ENCODE measurements at places on chromosomes 3 and 15.
A peak's percentile ranks its signal among the peaks of the same experiment; 100 is the strongest.

DNA sequence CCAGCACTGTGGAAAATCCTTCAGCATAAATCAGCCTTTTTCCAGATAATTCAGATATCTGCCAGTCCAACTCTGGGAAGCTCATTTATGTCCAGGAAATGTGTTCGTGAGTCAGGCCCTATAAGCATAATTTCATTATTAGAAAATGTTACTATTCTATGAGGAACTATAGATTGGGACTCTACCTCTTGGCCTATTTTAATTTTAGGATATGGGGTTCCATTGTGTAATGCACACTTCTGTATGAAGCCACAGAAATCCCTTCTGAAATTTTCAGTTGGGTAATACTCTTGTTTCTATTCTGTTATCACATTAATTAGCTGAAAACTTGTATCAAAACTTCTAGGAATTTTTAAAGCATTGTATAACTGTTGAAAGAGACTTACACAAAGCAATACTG, 43.9 kb upstream of the IL12A start:
- DNase-seq: no peak

DNA sequence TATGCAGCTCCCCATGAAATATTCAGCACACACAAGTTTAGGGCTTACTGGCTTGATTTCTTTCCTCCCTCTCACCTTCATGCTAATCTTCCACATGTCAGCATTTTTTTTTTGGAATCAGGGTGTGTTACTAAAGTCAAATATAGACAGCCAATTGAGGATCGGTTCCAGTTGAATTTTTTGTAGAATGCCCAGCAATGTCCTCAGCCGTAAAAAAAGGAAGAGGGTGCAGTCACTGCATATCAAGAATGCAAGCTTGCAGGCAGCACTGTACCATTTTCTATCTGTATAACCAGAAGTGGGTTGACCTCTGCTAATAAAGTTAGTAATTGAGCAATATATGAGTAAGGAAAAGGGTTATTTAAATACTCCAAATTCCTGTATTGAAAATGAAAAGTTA, 51.4 kb upstream of the CHMP2B start:
- DNase-seq: no peak

DNA sequence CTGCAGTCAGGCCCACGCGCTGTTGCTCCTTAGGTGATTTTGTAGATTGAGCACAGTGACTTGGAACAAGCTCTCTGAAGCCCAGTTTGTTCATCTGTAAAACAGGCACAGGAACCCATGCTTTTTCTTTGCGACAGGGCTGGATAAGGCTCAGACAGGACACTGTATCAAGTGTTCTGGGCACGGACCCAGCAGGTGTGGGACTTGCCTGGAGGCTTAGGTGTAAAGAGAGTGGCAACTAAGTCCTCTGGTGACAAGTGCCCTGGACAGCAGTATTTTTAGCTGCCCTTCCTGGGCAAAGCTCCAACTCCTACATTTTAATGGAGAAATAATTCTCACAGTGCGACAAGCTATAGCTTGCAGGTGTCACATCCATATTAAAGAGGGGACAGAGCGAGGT, 32.2 kb downstream of the CD276 start:
- DNase-seq: no peak

DNA sequence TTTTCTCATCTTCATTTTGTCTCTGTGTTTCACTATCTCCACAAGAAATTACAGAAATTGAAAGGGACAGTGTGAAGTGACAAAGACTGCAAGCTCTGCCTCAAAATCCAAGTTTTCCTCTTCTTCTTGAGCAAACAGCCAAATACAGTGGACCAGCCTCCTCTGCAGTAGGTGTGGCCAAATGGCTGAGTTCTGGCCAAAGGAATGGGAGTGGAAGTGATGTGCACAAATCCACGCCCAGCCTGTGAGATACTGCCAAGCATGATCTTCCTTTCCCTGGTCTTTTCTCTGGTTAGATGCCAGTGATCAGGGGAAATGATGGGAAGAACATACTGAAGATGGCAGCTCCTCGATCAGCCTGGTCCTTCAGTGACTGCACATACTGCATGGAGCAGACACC, 111.0 kb upstream of the CPNE4 start:
- DNase-seq: no peak

DNA sequence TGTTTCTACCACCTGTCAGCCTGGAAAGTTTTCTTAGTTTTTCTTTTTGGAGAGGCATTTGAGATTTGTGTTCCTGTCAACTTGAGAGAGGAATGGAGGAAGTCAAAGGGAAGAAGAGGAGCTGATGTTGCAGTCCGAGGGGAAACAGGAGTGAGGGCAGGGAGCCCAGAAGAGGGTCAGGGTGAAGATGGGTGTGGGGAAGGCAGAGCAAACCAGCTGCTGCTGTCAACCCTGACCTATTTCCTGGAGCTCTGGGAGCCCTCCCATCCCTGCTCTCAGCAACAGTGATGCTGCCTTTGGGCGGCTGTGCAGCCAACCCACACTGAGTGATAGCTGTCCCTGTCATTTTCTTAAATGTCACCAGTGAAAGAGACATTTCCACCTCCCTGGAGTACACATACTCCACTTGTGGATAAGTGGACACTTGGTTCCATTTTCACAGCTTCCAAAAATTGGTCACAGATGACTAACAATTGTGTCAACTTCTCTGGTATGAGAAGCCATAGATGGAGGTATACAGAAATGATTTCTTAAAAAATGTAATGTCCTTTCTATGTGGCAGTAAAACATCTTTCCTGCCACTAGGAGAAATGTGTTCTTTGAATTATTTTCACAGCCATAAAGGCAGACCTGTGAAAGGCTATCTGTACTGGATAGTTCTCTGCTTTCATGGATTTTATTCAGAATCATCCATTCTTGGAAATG, 556.3 kb upstream of the TBL1XR1 start:
- DNase-seq: no peak

- no peak for DNase-seq
These were observed 25.3 kb downstream of the NPTN start for GRCh38 chr15:73607843-73608242.

DNA sequence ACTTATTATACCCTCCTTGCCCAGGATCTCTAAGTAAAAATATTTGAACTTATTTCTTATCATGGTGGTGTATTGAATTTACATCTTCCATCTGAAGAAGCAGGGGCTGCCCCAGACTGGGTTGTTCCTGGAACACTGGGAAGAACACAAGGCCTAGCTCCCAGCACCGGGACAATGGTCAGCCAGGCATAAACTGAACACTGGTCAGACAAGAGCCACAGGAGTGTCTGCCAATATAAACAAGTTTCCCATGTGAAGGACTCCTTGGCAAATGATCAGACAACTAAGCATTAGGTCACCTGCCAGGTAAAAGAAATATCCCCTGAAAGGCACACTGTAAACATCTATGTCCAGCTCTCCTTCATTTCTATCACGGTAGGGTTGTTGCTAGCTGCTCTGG, 172.4 kb downstream of the ATP8B4 start:
- DNase-seq: no peak

DNA sequence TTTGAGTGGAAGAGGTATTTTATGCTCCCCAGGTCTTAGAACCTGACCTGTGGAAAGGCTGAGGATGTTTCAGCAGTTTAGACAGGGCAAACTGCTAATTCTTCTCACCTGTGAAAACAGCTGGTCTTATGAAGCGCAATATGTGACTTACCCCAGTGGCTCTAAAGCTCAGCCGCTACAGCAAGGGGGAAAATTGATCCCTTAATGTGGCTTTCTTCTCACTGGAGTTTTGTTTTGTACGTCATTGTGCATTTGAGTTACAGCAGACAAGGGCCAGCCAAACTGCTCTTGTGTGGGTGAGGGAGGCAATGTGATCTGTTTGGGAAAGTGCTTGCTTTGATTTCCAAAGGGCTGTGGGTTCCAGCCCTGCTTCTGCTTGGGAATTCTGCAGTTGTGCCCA, 293.4 kb upstream of the LRRFIP2 start:
- DNase-seq: no peak

DNA sequence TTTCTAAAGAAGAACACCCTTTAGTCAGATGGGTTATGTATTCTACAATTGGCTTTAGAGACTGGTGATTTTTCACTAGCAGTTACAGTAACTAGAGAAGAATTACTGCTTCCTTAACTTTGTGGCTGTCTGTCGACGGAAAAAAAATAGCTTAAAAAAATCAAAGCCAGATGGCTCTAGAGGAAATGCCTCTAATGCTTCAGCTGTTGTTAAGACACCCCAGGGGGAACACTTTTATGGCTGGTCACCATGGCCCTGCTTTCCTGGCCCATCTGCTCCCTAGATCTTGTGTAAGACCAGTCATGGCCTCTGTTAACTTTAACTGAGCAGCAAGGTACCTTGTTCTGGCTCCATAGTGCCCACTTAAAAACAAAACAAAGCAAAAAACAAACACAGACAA, 198.6 kb upstream of the PLSCR5 start:
- peak; percentile 66 for DNase-seq

DNA sequence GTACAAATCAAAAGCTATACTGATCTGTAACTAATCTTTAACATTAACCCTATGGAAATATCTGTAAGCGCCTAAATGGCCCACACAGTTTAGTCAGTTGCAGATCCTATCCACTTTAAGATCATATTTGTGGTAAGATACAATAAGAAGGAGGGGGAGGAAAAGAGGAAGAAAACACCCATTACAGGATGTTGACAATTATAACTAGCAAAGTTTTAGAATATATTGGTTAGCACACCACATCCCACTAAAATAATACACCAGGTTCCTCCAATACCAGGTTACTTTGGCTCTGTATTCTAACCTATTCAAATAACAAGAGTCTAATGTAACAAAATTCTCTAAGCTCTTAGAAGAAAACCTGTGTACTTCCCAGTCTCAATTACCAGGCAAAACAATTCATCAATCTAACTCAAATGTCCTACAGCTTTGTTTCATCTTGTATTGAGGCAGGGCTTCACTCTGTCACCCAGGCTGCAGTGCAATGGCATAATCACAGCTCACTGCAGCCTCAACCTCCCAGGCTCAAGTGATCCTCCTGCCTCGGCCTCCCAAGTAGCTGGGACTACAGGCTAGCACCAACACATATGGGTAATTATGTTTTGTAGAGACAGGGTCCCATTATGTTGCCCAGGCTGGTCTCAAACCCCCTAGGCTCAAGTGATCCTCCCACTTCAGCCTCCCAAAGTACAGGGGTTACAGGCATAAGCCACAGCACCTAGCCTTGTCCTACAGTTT, 4.2 kb downstream of the SLC4A7 start:
- no peak for DNase-seq

- no peak for DNase-seq
These were observed 356.8 kb downstream of the FOXP1 start for GRCh38 chr3:71226565-71227269.

GRCh38 chr3:55075846-55076245, 148.0 kb upstream of the LRTM1 start:
- DNase-seq: no peak

GRCh38 chr3:130656627-130657026, 90.0 kb downstream of the PIK3R4 start:
- no peak for DNase-seq

- no peak for DNase-seq
These were observed 12.4 kb upstream of the NFKBIZ start for GRCh38 chr3:101836652-101837598.

DNA sequence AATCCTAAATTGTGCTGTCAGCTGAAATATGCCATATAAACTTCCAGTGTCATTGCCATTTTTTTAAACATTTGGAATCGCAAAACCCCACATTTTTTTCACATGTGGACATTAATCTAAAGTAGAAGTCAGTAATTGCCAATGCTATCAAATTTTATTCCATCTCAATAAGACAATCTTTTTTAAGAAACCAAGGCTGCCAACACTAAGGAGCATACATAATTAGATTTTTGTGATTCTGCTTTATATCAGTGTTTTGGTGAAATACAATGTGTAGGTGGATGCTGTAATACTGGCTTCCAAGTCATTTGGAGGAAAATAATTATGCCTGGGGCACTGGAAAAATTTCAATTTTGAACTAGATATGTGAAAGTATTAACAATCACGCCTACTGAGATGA, 256.7 kb downstream of the ZPLD1 start:
- no peak for DNase-seq

- no peak for DNase-seq
These were observed 210.7 kb downstream of the TLE3 start for GRCh38 chr15:69887009-69887408.

DNA sequence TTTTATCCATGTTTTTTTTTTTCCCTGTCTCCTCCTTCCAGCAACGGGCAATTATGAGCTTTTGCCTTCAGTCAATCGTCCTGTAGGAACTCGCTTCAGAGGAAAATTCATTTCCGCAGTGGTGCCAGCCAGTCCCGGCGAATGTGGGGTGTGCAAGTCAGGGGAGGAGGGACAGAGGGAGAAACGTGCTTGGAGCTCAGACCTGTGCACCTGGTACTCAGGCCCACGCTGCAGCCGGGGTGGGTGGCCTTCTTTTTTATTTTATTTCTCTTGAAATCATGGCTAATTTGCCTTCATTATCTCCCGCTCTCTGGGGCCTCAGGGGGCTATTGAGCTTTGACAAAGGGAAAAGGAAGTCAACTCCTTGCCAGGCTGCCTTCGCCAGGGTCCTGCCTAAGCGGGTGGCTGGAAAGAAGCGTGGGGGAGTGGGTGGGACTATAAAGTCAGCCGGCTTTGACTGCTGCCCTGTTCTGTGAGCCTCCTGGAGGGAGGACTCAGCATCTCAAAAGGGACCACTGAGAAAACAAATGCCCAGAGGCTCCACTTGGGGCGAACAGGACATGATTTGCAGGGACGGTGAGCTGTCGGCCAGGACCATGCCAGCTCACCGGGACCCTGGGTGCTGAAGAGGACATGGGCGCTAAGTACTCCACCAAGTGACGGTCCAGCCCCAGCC, 5.5 kb downstream of the GRIP2 start:
- DNase-seq: no peak

GRCh38 chr15:37142371-37142770, 42.0 kb upstream of the MEIS2 start:
- DNase-seq: no peak

- DNase-seq: no peak
These were observed 4.9 kb upstream of the AEN start for GRCh38 chr15:88616240-88616639.

- DNase-seq: no peak
These were observed 88.8 kb upstream of the HES1 start for GRCh38 chr3:194046995-194047645.

- DNase-seq: no peak
These were observed 45.3 kb upstream of the VPS8 start for GRCh38 chr3:184766555-184767261.

GRCh38 chr15:60362321-60363086, 35.3 kb downstream of the ANXA2 start:
- DNase-seq: no peak

DNA sequence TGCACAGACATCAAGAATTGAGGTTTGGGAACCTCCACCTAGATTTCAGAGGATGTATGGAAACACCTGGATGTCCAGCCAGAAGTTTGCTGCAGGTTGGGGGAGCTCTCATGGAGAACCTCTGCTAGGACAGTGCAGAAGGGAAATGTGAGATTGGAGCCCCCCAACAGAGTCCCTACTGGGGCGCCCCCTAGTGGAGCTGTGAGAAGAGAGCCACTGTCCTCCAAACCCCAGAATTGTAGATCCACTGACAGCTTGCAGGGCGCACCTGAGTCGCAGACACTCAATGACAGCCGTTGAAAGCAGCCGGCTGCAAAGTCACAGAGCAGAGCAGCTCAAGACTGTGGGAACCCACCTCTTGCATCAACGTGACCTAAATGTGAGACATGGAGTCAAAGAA, 34.6 kb upstream of the EPHA6 start:
- DNase-seq: no peak
